AG20443 (cell line): ENCODE measurements at places on chromosomes 11 and 22.
A peak's percentile ranks its signal among the peaks of the same experiment; 100 is the strongest.

DNA sequence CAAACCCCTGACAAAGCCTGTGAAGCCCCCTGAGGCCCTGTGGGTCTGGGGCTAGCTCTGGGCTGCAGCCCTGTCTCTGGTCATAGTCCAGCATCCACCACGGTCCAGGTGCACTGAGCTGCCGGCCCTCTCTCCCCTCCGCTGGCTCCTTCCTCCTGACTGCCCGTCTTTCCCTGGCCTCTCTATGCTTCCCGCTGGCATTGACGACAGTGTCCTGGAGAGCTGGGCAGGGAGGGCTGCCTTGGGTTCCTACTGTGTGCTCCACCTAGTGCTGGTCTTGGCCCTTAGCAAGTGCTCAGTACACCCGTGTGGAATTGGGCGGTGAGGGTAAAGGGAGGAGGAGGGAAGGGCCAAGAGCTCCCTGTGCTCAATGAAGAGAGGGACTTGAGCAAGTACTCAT is 868 bp upstream of the MYEOV start:
- DNase-seq, result no peak

- no peak for DNase-seq
These were observed 48.4 kb downstream of the FAM118A start for GRCh38 chr22:45358127-45358526.

DNA sequence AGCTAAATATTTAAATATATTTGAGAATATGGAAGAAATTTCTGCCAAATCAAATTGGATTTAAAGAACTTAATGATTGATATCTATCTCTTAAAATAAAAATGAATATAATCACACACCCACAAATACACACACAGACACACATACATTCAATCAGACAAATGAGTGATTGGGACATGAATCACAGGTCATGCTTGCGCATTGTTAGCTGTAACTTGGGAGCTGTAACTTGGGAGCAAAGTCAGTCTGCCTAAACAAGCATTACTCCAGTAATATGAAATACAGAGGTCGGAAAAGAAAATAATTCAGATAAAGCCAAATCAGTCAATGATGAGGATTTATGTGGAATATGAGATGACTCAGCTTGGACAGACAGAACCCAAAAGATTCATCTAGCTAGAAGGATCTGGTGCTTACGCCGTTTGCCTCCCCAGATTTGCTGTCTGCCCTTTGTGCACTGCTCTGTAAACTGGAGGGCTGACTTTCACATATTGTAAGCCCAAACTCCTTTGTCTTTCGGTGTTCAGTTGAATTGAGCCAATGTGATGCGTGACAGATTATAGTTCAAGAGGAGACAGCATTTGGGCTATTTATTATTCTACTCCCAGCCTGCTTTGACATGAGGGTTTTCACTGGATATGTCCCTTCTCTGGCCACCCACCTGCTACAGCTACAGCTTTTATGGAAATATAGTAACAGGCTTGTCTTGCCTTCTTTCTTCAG is 1.6 kb downstream of the OR56B1 start:
- no peak for DNase-seq

DNA sequence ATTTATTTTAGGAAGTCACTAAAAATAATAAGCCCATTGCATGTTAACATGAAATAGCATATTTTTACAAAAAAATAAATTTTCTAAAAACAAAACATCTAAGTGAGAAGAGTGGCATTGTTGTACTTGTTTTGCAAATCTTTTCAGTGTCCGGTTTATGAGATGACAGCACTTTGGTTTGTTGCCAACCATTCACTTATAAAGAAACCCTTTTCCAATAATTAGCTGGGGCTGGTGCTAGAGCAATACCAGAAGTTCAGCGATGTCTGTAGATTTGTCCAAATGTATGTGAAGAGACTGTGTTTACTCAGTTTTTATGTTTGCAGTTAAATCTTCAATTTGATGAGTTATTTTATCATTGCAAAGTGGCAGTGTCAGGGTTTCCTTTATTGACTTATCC is 22.1 kb upstream of the KRTAP5-7 start:
- no peak for DNase-seq

DNA sequence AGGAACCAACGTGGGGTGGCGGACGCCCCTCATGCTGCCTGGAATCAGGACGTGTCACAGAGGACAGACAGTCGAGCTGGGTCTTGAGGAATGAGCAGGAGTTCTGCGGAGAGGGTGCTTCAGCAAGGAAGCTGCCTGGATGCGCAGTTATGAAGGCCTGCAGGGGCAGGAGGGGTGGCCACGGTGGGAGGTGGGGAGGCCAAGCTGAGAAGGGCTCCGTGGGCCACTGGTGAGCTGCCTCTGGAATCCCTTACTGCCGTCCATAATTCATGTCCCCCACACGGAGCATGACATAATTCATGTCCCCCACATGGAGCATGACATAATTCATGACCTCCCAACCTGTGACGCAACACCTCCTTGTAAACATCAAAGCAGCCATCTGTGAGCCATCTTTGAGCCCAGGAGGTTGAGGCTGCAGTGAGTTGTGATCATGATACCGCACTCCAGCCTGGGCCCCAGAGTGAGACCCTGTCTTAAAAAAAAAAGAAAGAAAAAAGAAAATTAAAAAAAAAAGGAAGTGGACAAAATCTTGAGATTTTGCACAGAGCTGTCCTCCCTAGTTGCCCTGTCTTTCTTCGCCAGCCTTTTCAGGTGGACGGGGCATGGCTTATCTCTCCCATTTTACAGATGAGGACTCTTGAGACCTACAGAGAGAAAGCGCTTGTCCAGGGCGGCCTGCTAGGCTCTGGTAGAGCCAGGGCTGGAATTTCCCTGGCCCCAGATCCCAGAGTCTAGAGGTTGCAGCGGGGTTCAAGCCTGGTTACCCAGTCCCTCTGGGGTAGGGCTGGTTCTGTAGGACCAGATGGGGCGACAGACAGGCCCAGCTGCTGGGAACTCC is 24.3 kb upstream of the PICK1 start:
- DNase-seq, result peak; percentile 62
